Choroid plexus epithelial cell (primary cell): ENCODE measurements at places on chromosomes 1 and 21.

- no peak for DNase-seq
These were observed 161.3 kb downstream of the TGFBR3 start for GRCh38 chr1:91724644-91725043.

DNA sequence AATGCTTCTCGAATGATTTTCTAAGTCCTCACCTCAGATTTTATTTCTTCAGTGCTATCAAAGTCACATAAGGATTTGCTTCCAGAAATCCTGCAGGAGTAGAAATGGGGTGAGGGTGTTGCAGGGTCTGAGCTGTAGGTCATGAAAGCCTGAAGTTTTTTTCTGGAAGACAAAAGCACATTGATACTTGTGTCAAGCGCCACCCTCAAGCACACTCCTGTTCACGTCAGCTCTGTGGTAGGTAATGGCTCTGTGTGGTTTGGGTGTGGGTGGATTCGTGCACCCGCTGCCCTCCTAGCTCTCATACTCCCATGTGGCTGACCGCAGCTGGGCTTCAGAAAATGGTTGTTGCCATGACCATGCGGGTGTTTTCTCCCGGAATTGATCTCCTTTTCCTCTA is 39.9 kb downstream of the AKNAD1 start:
- peak; percentile 25 for DNase-seq

DNA sequence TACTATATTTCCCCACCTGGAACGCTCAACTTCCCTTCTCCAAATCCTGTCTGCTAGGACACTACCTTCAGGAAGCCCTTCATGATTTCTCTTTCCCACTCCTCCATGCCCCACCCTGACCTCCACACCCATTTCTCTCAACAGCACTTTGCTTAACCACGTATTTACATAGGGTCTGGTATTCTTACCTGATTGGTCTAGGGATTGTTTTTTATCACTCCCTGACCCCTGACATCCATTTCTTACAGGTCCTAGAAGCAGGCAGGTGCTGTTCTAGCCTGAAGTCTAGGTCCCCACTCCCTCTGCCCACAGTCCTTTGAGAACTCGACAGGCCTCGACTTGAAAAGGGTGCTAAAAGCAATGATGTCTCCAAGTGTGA is 47.5 kb downstream of the DMAP1 start:
- DNase-seq = no peak

DNA sequence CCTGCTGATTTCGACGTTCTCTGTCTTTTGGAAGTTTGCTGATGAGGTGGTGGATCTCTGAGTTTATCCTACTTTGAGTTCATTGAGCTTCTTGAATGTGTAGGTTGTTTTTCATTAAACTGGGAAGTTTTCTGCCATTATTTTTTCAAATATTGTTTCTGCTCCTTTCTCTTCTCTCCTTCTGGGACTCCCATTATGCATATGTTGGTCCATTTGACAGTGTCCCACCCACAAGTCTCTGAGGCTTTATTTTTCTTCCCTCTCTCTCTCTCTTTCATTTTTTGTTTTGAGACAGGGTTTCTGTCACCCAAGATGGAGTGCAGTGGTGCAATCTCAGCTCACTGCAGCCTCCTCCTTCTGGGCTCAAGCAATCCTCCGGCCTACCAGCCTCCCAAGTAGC is 11.7 kb downstream of the TNFRSF18 start:
- peak; percentile 12 for DNase-seq

GRCh38 chr1:902802-903201 is 20.9 kb upstream of the SAMD11 start:
- no peak for DNase-seq

DNA sequence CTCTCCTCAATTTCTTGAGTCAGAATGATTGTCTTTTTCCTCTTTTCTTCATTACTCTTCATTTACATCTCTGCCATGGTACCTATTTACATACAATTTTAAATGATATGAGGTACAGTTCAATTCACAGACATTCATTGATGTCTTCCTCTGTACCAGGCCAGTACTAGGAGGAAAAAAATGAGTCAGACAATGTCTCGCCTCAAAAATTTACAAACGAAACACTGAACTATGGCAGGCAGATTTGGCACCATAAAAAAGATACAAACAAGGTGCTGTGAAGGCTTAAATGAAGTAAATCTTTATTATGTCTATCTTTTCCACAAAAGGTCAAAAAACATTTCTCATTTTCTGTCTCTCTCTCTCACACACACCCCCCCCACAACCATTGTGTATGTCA is 71.0 kb downstream of the RGS13 start:
- peak; percentile 22 for DNase-seq

GRCh38 chr1:116854716-116855115 is 55.0 kb upstream of the PTGFRN start:
- DNase-seq = peak; percentile 8

DNA sequence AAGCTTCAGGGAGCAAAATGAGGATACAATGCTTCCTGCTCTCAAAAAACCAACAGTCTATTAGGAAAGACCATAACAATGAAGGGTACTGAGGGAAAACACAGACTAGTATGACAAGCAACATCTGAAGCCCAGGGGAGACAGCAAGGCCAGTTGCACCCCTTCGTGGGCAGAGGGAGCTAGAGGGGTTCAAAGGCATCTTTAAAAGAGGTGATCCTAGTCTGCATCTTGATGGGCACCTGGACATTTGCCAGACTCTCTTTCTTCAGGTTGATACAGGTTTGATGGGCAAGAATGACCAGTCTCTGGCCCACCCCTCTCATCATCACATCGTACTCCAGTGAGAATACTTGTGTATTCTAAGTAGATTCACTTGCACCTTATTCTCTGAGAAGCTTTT is 177.7 kb downstream of the VAV3 start:
- DNase-seq = peak; percentile 13

DNA sequence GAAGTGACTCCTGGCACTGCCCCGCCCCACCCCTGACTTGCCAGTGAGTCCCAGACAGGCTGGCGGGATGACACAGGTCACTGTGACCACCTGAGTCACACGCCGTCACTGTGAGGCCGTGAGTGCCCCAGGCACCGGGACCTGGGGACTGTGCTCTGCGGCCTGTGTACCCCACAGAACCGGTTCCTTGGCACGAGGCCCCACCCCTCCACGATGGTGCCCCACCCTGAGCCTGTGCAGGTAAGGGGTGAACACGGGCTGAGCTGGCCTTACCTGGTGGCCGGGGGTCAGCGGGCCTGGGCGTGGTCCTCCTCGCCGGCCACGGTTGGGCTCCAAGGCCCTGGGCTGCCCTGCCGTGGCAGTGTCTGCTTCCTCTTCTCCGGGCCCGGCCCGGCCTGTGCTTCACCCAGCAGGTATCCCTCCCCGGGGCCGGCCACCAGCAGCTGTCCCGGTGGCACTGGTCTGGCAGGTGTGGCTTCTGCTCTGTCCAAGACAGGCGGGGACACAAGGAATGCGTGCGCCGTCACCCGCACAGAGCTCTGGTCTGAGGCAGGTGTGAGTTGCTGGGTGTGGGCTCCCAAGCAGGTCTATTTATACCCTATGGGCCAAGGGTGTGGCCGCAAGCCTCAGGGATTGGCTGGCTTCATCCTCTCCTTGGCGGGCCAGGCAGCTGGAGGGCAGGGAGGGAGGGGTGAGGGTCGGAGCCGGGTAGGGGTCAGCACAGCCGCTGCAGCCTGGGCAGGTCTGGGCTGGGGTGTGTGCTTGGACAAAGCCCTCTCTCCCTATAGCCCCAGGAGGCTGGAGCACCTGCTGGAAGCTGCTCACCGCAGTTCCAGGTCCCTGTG is at the start of gene RNF223:
RNF223 (minus strand) TSS at position 564 of the 845 bp plus-strand sequence. CDS start 1,740 bp downstream, outside the sequence.
- DNase-seq = no peak

GRCh38 chr1:230632273-230632873 is 9.9 kb upstream of the COG2 start:
- peak; percentile 62 for DNase-seq

DNA sequence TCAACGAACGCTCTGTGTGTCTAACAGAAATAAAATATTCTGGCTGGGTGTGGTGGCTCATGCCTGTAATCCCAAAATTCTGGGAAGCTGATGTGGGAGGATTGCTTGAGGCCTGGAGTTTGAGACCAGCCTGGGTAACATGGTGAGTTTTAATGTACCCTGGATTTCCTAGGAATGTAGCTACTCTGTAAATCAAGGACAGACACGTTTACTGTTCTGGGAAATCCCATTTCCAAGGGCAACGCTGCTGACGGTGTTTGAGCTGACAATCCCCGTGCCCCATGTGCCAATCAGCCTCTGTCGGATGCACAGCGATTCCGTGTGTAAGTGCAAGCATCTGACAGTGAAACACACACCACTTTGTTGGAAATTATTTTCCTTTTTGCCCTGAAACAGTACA is 8.0 kb downstream of the CORT start:
- no peak for DNase-seq

DNA sequence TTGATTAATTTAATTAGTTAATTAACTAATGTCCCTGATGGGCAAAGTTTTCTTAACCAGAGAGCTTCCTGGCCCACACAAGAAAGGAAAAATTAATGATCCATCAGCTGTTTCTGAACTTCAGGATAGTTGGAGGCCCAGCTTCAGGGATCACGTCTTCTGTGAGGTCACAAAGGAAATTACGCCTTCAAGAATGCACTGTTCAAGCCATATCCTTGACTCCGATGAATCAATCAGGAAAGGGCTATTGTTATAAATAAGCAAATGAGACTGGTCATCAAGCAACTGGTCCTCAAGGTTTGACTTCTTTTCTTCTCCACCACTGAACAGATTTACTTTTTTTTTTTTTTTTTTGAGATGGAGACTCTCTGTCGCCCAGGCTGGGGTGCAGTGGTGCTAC is 40.6 kb downstream of the TCP10L start:
- DNase-seq = no peak

- no peak for DNase-seq
These were observed 51.7 kb downstream of the RASSF5 start for GRCh38 chr1:206558794-206559671.

- no peak for DNase-seq
These were observed 3.7 kb downstream of the PFKL start for GRCh38 chr21:44303490-44303981.

GRCh38 chr1:203037509-203038190 is 11.4 kb downstream of the PPFIA4 start:
- no peak for DNase-seq

- no peak for DNase-seq
These were observed 97.6 kb downstream of the OSBPL9 start for GRCh38 chr1:51714374-51715019.

DNA sequence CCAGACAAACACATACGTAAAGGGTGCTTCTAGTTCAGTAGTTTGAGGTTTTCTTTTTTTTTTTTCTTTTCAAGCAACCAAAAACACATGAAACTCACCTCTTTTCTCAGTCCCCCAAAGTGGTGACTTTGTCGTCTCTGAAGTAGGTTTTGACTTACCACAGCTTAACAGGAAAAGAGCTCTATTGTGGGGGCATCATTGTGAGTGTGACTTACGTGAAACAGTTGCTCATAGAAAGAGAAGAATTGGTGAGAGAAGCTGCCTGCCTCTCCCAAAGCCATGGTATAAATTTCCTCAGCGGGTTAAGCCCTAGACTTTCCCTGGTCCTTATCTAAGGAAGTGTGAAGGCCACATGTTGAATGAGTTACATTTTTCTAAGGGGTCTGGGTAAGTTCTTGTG is 11.9 kb downstream of the FASLG start:
- DNase-seq = no peak

GRCh38 chr21:31042080-31042464 is 3.8 kb upstream of the KRTAP19-8 start:
- no peak for DNase-seq

GRCh38 chr1:235907187-235907896 is 40.6 kb upstream of the LYST start:
- no peak for DNase-seq

DNA sequence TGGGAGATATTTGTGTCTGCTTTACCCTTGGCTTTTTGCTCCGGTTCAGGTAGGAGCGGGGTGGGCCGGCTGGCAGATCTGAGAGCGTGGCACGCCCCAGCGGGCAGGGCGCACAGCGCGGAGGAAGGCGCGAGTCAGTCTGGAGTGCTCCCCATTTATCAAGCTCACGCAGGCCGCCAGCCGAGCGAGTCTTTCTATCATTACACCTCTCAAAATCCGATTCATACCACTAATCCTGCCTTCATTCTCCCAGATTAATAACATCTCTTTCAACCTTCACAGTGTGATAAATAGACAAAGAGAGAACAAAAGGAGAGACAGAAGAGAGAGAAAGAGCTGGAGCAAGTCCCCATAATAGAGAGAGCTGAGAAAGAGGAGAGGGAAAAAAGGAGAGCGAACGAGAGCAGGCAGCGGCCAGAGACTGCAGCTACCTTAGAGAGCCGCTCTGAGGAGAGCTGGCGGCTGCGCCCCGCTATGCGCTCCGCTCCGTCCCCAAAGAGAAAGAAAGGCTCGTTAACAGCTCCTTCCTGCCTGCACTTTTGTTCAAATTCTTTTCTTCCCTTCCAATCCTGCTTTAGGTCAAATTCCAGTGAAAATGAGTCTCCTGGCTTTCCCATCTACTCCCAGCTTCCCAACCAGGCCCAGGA is 48.0 kb downstream of the DMAP1 start:
- no peak for DNase-seq

DNA sequence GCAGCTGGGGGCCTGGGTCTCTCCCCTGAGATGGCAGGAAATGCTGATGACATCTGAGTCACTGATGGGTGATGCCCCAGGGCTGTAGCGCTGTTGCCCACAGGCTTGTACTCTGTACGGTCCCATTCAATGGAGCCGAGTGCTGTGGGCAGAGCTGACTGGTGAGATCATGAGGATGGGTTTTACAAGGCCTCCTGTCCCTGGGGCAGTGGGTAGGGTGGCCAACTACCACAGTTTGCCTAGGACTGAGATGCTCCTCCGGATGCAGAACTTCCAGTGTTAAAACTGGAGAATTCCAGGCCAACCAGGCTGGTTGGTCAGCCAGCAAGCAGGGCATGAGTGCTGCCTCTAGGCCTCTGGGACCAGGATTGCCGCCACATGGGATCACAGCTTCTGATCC is 9.2 kb downstream of the PHLDA3 start:
- no peak for DNase-seq

DNA sequence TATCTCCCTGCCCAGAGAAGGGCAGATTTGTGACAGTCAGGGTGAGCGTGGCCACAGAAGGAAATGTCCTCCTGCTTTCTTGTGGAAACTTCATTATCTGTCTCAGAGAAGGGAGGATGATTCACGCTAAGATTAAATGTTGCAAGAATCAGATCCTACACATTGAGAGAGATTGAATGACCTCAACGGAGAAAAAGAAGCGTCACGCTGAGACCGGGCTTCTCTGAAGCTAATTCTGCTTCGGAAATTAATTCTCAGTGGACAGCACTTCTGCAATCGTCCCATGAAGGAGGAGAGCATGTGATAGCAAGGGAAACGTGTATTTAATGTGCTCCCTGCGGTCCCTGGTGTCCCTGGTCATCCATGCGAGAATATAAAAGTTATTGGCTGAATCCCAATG is 19.8 kb upstream of the C1orf21 start:
- peak; percentile 47 for DNase-seq

DNA sequence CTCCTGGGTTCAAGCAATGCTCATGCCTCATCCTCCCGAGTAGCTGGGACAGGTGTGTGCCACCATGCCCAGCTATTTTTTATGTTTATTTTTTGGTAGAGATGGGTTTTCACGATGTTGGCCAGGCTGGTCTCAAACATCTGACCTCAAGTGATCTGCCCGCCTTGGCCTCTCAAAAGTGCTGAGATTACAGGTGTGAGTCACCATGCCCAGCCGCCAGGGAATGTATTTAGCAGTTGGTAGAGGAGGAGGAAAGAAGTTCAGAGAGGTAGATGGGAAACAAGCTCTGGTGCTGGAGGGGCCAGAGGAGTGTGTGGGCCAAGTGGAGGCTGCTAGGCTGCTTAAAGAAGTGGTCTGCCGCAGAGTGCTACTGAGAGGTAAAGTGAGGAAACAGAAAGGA is 6.0 kb downstream of the DOP1B start:
- no peak for DNase-seq
